ENCODE measurements at places on chromosomes 6 and 20. TPM values are rescaled to one million over a fixed set of nuclear protein-coding genes. Genes with fewer than 3 reads are reported as not detected.

TRIM15 gene
- not detected for total RNA-seq

FAM83C gene
- total RNA-seq = 1.7 TPM

CCHCR1 gene
- total RNA-seq = 12.5 TPM

SAPCD1 gene
- not detected for total RNA-seq

SMLR1 gene
- not detected for total RNA-seq
